ENCODE measurements at places on chromosomes 11 and 22.
A peak's percentile ranks its signal among the peaks of the same experiment; 100 is the strongest.

DNA sequence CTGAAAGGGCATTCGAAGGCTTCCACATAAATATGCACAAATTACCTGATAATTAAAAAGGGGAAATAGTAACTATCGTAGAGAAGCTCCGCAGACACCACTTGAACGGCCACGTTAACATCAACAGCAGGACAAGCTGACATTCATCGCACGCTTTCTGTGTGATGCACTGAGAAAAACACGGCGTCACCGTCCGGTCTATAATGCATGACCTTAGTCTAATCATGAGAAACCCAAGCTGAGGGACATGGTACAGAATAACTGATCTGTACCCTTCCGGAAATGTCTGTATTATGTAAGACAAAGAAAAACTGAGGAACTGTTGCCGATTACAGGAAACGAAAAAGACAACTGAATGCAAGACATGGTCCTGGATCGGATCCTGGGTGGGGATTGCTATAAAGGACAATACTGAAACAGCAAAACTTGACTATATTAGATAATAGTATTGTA is 678 bp upstream of the RANGAP1 start:
- DNase-seq: peak; percentile 74

DNA sequence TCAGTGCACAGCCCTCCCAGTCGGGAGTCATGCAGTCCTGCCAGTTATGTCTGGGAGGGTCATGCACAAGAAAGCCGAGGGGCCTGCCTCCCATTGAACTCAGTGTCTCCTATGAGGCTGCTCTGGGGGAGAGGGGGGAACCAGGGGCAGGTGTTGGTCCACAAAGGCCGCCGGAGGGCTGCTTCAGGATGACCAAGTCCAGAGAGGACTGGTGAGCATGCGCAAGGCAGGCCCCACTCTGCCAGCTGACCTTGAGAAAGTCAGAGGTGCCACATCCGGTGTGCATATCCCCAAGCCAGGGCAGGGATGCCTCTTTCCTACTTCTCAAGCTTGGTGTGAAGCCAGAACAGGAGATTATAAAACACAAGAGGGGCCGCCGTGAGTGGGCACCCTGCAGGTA is 4.4 kb downstream of the SCN4B start:
- DNase-seq: no peak

DNA sequence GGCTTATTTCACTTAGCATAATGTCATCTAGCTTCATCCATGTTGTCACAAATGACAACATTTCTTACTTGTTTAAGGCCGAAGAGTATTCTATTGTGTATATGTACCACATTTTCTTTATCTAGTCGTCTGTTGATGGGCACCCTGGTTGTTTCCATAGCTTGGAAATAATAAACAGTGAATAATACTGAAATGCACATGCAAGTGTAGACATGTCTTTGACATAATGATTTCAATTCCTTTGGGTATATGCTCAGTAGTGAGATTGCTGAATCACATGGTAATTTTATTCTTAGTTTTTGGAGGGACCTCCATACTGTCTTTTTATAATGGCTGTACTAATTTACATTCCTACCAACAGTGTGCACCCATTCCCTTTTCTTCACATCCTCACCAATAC is 508.0 kb downstream of the NELL1 start:
- no peak for DNase-seq

- DNase-seq: no peak
These were observed 20.2 kb upstream of the PATL1 start for GRCh38 chr11:59689015-59689414.

DNA sequence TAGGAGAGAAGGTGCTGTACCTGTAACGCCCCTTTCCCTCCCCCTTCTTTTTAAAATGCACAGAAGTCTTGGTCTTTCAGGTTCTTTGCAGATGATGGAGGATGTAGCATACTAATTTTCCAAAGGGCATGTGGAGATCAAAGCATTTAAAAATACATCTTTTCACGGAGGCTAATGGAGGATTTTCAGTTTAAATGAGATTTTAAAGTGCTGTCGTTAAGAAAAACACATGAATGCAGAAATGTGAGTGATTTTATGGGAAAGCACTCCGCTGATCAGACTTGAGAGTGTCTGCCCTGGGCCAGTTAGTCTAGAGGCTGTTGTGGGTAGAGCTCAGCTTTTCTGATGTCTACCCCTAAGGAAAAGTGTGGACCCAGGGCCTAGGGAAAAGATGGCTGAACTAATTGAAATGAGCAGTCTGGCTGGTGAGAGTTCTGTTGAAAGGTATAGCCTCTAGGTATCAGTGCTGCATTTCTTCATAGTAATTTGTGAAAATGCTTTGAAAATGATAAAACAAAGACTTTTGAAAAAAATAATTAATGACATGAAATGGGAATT is 2.5 kb downstream of the AMOTL1 start:
- no peak for DNase-seq

- no peak for DNase-seq
These were observed 29.8 kb downstream of the SHISA8 start for GRCh38 chr22:41885116-41885515.

- no peak for DNase-seq
These were observed 24.3 kb upstream of the KCNQ1OT1 start for GRCh38 chr11:2724104-2724503.

GRCh38 chr11:35892166-35892565 is 51.7 kb upstream of the LDLRAD3 start:
- no peak for DNase-seq

DNA sequence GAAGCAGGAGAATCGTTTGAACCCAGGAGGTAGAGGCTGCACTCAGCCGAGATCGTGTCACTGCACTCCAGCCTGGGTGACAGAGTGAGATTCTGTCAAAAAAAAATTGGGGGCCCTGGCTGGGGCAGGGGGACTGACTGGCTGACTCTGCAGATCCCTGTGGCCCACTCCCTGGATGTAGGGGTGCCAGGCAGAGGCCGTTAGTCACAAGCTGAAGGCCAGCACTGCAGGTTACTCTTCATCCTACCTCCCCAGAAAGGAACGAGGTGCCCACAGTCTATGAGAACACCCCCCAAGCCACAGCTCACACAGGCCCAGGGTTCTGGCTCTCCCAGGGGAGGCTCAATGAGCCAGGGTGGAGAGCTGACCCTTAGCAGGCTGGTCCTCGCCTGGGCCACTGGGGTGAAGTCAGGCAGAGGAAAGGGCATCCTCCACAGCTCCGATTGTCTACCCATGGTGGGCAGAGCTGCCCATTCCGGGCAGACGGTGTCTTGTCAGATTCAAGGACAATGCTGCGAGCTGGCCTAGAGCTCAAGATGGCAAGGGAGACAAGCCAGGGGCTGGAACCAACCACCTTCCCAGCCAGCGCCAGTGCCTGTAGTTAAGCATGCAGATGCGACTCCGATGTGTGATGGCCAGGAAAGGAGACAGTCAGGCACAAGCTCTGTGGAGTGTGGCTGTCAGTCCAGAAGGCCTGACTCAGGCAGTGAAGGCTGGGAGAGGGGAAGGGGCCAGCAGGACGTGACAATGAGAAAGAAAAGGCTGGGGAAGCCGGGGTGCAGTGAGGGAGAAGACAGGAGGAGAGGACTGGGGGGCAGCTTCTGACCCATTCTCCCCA is 12.4 kb downstream of the C11orf24 start:
- DNase-seq: no peak

DNA sequence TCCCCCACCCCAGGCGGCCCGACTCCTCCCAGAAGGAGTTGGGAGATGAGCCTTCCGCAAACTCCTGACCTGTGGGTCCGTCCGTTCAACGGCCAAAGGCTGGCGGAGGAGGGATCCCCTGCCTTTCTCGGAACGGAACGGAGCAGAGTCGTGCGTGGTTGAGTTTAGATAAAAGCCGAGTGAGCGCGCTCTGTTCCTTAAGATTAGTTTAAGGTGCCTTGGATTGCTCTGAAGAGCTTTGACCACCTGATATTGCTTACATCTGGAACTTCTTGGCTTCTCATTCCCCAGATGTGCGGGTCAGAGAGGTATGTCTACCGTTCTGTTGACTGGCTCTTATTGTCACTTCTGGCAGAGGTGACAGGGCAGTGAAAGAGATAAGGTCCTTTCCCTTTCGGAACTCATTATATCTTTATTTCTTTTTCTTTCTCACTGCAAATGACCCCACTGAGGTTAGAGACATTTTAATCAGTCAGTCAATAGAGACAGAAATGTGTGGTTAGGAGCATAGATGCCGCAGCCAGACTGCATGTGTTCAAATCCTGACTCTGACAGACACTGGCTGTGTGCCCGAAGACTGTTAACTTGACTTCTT is at the start of gene TRIM6:
TRIM6 (plus strand) TSS at position 31 of the 595 bp plus-strand sequence; CDS start at position 292, 261 bp downstream.
- DNase-seq: peak; percentile 56

DNA sequence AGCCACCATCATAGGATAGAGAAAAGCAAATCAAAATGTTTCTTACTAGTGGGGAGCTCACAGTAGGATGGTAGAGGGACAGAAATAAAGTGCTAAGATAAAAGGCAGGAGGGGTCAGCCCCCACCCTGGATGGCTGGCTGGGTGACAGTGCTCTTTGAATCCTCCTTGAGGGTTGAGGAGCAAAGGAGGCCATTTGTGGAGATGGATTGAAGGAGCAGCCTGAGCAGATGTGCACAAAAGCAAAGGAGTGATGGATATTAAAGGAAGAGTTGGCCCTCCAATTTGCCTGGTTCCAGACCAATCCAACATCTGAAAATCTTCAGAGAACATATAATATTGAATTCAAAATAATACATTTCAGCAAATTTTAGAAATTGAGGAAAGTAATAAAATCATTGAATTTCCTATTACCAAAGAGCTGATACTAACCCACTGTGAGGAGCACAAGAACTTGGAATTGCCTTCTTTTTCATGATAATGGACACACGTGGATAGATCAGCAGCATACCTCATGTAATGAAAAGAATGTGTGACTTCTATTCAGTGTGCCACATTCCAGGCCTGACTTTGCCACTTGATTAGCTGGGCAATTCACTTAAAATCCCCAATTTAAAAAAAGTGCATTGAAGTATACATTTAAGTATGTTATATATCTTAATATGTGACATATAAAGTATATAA is 287.0 kb downstream of the FAT3 start:
- DNase-seq: no peak

DNA sequence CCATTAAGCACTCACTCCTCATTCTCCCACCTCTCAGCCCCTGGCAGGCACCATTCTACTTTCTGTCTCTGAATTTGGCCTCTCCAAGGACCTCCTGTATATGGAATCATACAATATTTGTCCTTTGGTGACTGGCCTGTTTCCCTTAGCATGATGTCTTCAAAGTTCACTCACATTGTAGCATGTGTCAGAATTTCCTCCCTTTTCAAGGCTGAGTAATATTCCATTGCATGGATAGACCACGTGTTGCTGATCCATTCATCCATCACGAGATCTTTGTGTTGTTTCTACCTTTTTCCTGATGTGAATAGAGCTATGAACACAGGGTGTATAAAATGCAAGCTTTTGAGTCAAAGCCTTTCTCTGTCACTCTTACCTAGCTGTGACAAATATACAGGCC is 11.6 kb downstream of the FADS2 start:
- DNase-seq: no peak

- DNase-seq: no peak
These were observed 3.1 kb upstream of the SLC35C1 start for GRCh38 chr11:45801723-45802315.

All from GM12865 (cell line).